Fibroblast of the aortic adventitia (primary cell): ENCODE measurements at places on chromosomes 1 and 21.

DNA sequence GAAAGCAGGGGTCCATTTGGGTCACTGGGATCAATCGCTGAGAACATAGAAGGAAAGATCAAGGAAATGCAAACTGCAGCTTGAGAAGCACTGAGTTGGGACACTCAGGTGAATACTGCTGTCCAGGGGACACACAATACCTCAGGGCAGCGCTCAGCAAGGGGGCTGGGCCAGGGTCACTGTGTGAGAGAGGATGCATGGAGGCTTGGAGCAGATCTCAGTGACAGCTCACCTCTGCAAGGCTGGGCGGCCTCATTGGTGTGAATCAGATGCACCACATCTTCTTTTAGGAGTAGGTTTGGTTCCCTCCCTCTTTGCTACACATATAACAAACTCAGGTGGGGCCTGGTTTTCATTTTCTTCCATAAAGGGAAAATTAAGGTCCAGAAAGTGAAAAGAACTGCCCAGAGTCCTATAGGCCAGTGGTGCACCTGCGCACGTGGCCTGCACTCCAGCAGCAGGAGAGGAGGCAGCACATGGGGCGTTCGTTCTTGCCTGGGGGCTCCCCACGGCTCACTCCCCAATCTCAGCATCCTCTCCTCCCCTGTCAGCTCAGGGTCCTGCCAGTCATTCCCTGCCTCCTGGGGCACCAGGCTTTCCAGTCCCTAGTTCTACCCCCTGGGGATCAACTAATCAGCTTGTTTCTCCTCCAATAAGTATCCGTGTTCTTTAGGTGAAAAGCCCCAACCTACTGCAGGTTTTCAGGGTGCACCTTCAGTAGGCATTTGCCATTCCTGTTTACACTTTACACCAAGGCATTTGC, 1.5 kb downstream of the A3GALT2 start:
- no peak for DNase-seq

GRCh38 chr1:110615548-110616130, 9.5 kb upstream of the KCNA2 start:
- peak; percentile 56 for DNase-seq

- DNase-seq = no peak
Measured at GRCh38 chr1:108482708-108483107, 32.6 kb downstream of the NBPF6 start.

GRCh38 chr1:8455700-8456307, 137.9 kb downstream of the SLC45A1 start:
- peak; percentile 18 for DNase-seq

DNA sequence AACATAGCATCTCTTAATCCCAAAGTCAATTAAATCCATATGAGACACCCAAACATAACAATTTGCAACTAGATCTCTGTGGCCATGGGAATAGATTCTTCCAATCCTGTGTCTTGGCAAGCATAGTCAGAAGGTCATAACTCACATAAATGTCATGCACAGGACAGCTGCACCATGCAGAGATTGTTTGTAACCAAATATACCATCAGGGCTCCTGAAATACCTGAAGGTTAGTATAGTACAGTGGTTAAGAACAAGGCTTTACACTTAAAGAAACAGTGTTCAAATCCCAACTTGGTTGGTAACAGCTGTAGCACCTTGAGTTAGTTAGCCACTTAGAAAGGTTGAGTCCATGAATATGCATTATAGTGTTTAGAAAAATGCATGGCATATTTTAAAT, 82.6 kb upstream of the CCDC190 start:
- DNase-seq = peak; percentile 34

GRCh38 chr1:23103001-23103889, 65.4 kb downstream of the LUZP1 start:
- peak; percentile 22 for DNase-seq

DNA sequence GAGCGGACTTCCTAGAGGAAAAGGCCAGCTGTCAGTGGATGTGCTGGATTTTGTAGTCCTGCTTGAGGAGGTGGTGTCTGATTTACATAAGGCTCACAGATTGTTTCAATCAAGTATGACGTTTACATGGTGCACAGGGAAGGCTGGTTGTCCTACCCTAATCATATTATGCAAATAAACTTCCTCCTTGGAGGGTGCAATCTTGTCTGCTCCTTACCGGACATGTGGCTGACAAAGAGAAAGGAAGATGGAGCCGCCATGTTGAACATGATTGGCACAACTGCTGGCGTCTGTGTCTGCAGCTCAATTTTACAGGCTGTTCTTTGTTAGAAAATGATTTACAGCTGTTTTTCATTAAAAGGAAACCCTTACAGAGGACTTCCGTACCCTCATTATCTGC, 1656.1 kb downstream of the KCNT2 start:
- DNase-seq = no peak

DNA sequence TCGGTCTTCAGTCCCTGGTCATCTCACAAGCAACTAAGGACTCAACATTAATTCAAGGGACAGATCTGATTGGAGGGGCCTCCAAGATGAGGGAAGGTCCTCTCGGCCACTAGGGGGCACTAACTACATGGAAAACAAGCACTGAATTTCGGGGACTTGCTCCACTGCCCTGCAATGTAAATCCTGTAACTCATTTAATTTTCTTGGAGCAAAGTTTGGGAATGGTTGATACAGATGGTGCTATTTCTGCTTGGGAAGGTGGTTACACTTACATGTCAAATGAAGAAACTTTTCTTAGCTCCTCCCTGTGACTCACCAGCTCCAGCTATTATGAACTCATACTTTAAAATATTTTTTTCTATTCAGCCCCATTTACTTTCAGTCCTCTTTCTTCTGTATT, 97.4 kb upstream of the KCNJ15 start:
- peak; percentile 95 for DNase-seq

DNA sequence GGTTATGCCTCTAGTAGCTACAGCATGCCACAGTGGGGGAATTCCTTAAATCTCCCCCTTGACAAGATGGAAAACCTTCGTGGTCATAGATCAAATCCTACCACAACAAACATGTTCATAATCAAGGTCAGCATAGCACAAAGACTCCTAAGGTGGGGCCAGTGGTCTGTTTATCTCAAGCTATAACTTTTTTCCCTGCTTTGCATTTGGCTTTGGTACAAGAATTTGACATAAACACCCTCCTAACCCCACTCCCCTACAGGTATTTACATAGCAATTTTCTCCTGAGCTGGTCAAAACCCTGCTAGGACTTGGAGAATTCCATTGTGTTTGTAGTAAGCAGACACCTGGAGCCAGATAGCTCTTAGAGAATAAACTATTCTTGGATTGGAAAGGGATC, 58.5 kb downstream of the HIVEP3 start:
- no peak for DNase-seq

GRCh38 chr1:92913093-92913819, 48.0 kb downstream of the DIPK1A start:
- no peak for DNase-seq

GRCh38 chr1:165942062-165942461, 114.6 kb downstream of the UCK2 start:
- no peak for DNase-seq

DNA sequence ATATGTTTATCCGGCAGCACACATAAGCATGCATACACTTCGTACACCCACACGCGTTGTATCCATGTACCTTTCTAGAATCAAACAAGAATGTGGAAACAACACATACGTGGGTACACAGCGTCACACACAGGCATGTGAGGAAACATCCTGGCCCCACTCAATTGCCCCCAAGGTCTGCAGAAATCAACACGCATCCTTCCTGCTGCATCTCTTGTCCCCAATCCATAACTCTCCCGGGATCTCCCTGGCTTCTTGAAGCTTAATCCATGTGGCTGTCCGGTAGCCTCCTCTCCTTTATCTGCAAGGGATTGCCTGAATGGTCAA, 5.5 kb upstream of the TBX15 start:
- no peak for DNase-seq

DNA sequence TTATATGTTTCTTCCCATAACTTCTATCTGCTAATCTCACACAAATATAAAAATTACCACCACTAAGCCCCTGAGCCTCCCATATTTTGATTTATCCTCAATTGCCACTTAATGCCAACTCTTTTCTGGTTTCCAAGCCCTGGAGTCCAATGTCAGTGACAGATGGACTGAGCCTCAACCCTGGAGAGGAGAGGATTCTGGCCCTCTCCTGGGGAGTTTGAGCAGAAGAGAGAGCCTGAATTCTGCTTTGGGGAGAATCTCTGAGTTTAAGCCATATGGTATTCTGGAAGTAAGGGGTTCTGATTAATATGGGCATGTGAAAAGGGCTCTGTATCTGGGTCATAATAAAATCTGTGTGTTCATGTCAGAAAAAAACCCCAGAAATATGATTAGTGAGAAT, 8.5 kb downstream of the CADM3 start:
- no peak for DNase-seq

DNA sequence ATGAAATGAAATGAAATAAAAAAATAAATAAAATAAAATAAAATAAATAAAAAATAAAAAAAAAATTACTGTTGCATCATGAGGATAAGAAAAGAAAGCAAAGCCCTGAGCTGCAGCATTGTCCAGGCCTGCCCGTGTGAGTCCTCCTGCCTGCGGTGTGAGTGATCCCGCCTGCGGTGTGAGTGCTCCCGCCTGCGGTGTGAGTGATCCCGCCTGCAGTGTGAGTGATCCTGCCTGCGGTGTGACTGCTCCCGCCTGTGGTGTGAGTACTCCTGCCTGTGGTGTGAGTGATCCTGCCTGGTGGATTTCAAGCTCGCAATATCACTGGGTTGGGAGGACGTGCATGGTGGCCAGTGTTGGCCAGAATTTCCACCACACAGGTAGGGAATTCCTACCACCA, 22.4 kb upstream of the PTTG1IP start:
- no peak for DNase-seq

DNA sequence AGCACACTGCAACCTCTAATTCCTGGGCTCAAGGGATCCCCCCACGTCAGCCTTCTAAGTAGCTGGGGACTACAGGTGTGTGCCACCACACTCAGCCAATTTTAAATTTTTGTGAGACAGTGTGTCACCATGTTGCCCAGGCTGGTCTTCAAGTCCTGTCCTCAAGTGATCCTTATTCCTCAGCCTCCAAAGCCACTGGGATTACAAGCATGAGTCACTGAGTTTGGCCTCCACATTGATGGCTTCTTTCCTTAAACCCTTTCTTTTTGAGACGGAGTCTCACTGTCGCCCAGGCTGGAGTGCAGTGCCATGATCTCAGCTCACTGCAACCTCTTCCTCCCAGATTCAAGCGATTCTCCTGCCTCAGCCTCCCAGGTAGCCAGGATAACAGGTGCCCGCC, 7.6 kb downstream of the KPNA6 start:
- no peak for DNase-seq

DNA sequence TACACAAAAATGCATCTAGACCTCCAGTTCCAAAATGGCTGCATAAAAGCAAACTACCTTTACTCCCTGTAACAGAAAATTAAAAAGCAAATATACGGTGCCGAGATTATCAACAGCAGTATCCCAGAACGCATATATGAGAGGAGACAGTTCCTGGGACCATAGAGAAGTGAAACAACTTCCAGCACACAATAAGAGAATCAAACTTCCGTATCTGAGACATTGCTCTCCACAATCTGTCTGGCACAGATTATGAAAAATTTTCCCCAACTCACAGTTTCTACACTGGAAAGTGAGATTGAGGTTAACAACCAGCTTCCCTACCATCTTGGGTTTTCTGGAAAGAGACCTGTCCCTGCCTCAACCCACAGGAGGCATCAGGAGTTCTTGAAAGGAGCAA, 47.2 kb upstream of the ST6GALNAC3 start:
- no peak for DNase-seq

DNA sequence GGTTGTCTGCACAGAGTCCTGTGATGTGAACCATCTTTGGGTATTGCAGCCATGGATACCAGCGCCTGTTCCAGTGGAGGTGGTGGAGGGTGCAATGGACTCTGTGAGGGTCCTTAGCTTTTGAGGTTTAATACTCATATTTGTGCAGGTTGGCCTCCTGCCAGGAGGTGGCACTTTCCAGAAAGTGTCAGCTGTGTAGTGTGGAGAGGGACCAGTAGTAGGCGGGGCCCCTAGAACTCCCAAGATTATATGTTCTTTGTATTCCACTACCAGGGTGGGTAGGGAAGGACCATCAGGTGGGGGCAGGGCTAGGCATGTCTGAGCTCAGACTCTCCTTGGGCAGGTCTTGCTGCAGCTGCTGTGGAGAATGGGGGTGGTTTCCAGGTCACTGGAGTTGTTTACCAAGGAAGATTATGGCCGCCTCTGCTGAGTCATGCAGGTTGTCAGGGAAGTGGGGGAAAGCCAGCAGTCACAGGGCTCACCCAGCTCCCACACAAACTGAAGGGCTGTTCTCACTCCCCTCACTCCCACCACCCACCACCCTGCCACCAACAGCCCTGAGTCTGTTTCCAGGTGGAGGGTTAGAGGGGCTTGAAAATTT, 31.2 kb upstream of the ZNF678 start:
- DNase-seq = no peak

DNA sequence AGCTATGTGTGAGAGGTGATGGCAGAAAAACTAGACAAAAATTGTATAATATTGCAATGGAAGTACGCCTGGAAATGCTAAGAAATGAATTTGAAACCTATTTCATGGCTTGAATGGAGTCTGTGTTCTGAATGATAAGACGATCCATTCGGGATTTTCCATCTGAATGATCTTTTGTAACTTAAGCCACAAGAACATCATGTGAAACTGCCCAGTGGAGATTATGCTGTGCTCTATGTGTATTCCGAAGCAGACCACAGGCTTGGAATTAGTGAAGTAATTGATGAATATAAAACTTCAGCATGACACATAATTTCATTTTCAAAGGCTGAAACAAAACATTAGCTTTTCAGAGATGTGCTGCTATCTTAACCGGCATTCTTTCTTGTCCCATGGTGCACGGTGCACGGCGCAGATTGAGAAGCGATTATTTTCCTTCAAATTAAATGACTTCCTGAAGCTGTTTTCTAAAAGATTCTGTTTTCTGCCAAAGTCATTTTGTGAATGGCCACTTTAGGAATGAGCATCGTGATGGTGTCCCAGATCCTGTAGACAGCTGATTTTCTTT, 652.9 kb downstream of the PLA2G4A start:
- no peak for DNase-seq

GRCh38 chr1:113610372-113610771, 148.9 kb downstream of the PHTF1 start:
- no peak for DNase-seq

DNA sequence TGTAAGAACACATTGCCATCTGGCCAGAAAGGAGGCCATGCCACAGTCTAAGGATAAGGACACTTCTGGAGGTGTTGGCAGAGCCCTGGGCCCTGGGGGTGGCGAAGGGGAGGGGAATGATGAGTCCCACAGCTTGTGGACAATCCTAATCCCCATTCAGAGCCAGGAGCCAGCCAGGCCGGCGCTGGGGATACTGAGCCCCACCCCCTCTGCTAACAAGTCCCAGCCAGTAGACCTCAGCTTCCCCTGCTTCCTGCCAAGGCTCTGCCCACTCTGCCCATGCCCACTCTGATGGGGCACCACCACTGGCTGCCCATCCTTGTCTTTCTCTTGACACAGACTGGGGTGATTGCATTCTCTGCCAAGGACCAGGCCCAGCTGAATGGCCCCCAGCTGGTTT, 71.9 kb downstream of the NAV1 start:
- no peak for DNase-seq

DNA sequence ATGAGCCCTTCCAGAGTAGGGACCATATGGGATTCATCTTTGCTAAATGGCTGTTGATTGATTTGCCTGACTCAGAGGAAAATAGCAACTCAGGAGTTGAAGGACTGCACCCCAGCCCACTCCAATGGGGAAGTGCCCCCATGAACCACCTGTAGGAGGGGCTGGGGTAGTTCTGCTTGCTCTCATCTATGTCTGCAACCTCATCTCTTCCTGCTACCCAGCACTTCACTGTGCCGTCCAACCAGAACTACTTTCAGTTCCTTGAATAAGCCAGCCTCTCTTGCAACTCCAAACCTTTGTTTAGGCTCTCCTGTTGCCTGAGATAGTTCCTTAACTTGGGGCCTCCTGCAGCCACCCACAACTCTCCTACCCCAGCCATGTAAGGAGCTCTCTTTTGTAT, 26.6 kb downstream of the BEND5 start:
- DNase-seq = no peak
